ENCODE measurements at places on chromosomes 7 and 10. TPM values are rescaled to one million over a fixed set of nuclear protein-coding genes. Genes with fewer than 3 reads are reported as not detected.

FXYD4 gene
- total RNA-seq = not detected

GRCh38 chr7:127652333-127653248, 597 bp downstream of the SND1 start:
- peak overlapping the region; percentile 99 for H3K27ac ChIP-seq
- peaks cover 45% of the 10 kb centered on the region for H3K36me3 ChIP-seq
- H3K4me1 ChIP-seq = peaks cover 34% of the 10 kb centered on the region

GRCh38 chr10:49058463-49059255, 56.7 kb downstream of the VSTM4 start:
- peaks cover 15% of the 10 kb centered on the region for H3K27me3 ChIP-seq
- no peak for DNase-seq
- H3K27ac ChIP-seq = no peak overlapping the region

GRCh38 chr7:148722340-148723165, 23.9 kb downstream of the CUL1 start:
- peak overlapping the region; percentile 28 for H3K27ac ChIP-seq
- DNase-seq = no peak
- H3K4me1 ChIP-seq = peaks cover 65% of the 10 kb centered on the region
- H3K27me3 ChIP-seq = no peaks in the 10 kb centered on the region
- peaks cover 12% of the 10 kb centered on the region for H3K36me3 ChIP-seq
- H3K4me3 ChIP-seq = no peak overlapping the region

STN1 gene
- 21.7 TPM for total RNA-seq

CALHM3 gene
- total RNA-seq = not detected

- H3K27ac ChIP-seq = no peak overlapping the region
- H3K4me3 ChIP-seq = no peak overlapping the region
- H3K27me3 ChIP-seq = peaks cover 10% of the 10 kb centered on the region
- no peaks in the 10 kb centered on the region for H3K36me3 ChIP-seq
- DNase-seq = no peak
Observed at GRCh38 chr7:107981466-107981865, 21.5 kb downstream of the LAMB1 start.

GRCh38 chr7:110938165-110938564, 152.8 kb upstream of the LRRN3 start:
- DNase-seq = no peak
- H3K36me3 ChIP-seq = peaks cover 5% of the 10 kb centered on the region
- no peaks in the 10 kb centered on the region for H3K27me3 ChIP-seq
- H3K4me3 ChIP-seq = no peak overlapping the region
- H3K4me1 ChIP-seq = peaks cover 4% of the 10 kb centered on the region
- H3K27ac ChIP-seq = no peak overlapping the region

DNA sequence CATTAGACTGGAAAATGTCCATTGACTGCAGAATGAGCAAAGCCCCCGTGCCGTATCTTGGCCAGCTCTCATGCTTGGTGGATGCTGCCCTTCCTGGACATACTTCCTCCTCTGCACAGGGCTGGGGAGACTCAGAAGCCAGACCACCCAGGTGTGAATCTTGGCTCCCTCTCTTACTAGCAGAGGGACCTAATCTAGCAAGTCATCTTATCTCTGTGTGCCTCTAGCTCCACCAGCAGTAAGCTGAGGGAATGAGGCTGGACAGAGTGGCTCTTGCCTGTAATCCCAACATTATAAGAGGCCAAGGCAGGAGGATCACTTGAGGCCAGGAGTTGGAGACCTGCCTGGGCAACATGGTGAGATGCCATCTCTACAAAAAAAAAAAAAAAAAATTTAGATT, 173.8 kb upstream of the GHITM start:
- H3K4me3 ChIP-seq = no peak overlapping the region
- H3K36me3 ChIP-seq = no peaks in the 10 kb centered on the region
- peaks cover 2% of the 10 kb centered on the region for H3K27me3 ChIP-seq

CYP26C1 gene
- not detected for total RNA-seq

WEE2 gene
- total RNA-seq = not detected

DNA sequence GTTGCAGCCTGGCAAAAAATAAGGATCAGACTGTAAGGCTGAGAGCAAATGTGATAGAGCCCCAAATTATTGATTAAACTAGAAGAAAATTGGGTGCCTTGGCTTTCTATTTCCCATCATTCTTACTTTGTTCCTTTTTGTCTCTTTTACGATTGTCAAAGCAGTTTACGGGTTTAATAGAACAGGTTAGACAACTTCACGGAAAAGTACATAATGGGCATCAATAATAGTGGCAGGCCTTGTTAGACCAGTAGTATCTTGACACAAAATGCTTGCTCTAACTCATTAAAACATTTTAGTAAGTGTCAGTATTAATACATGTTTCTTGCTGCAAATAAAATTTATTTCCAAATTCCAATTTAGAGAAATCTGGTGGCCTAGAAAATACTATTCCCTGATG, 14.5 kb upstream of the GGCT start:
- no peaks in the 10 kb centered on the region for H3K36me3 ChIP-seq
- H3K27ac ChIP-seq = no peak overlapping the region
- no peaks in the 10 kb centered on the region for H3K27me3 ChIP-seq
- no peak overlapping the region for H3K4me3 ChIP-seq
- DNase-seq = no peak
- peaks cover 12% of the 10 kb centered on the region for H3K4me1 ChIP-seq

DNA sequence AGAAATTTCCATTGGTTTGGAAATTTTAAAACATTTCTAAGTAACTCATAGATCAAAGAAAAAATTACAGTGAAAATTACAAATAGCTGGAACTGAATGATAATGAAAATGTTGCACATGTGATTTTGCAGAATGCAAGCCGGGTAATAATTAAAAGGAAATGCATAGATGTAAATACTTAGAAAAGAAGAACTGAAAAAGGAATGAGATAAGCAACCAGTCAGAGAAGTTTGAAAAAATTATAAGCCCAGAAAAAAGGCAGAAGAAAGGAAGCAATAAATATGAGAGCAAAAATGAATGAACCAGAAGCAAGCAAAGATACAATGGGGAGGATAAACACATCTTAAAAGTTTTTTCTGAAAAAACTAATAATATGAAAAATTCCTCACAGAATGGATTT, 3.2 kb upstream of the TMEM273 start:
- peaks cover 2% of the 10 kb centered on the region for H3K27me3 ChIP-seq
- H3K36me3 ChIP-seq = peaks cover 18% of the 10 kb centered on the region
- no peak for DNase-seq

- no peak overlapping the region for H3K4me3 ChIP-seq
- H3K27me3 ChIP-seq = no peaks in the 10 kb centered on the region
- H3K4me1 ChIP-seq = peaks cover 30% of the 10 kb centered on the region
- no peak overlapping the region for H3K27ac ChIP-seq
- H3K36me3 ChIP-seq = no peaks in the 10 kb centered on the region
Observed at GRCh38 chr7:44094883-44095592, 9.1 kb upstream of the AEBP1 start.

DNA sequence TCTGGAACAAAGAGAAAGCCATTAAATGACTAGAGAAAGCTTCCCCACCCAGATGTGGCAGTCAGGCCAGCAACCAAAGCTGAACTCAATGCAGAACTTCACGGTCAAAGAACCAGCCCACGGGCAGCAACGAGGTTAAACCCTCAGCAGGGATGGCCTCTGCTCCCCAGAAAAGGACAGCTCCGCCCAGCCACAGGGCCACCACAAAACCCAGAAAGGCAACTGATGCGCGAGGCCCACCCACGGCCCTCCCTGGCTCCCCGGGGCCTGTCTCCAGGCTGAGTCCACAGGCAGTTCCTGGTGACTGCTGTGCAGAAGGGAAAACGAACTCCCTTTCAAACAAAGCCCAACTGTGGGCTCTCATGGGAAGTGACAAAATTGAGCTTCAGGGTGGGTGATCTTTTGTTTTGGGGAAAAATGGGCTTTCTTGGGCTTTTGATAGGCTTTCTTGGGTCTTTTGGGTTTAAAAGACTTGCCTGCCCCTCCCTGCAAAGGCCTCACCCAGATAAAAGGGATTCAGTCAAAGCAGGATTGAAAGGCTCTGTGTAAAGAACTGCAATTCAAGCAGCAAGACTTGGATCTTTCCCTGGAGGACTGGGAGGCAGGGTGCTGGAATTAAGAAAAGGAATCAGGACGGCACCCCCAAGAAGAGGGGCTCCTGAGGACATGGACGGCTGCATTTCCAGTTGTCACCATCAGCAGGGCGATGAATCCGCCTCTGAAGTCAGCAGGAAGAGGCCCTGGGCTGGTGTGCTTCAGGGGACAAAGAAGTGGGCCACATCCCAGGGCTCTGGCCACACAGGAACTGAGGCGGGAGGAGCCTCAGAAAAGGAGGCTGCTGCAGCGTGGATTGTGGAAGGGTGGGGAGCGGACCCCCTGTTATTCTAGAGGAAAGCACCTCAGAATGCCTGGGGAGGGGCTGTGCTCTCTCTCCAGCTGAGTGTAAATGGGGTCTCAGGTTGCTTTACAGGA, 209.9 kb downstream of the USP6NL start:
- peaks cover 8% of the 10 kb centered on the region for H3K36me3 ChIP-seq
- no peak overlapping the region for H3K4me3 ChIP-seq
- peaks cover 3% of the 10 kb centered on the region for H3K27me3 ChIP-seq
- peak overlapping the region; percentile 62 for H3K27ac ChIP-seq
- peaks cover 32% of the 10 kb centered on the region for H3K4me1 ChIP-seq

DNA sequence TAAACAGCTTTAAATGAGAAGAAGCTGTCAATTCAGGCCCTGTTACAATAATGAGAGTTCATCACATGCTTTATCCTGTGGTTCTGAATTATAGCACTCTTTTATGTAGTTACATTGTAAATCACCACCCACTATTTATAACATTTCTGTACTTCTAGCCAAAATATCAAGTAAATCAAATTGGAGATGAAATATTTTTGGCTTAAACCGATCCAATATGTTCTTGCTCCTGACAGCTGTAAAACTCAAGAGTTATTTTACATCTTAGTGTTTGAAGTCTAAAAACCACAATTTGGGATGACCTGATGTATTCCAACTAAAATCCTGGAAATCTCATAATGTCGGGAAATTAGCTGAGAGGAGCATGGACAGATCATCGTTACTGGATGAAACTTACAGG, 371.2 kb upstream of the LRRN3 start:
- H3K4me3 ChIP-seq = no peak overlapping the region
- no peaks in the 10 kb centered on the region for H3K36me3 ChIP-seq
- H3K27ac ChIP-seq = no peak overlapping the region
- H3K4me1 ChIP-seq = peaks cover 2% of the 10 kb centered on the region
- peaks cover 7% of the 10 kb centered on the region for H3K27me3 ChIP-seq

Measured in activated T-helper 2 cell treated with anti-CD3 and anti-CD28 coated beads, Interferon-gamma antibody, Interleukin-2, Interleukin-4, amounts not matched to agents 10 μg/mL and 5 μg/mL and 100 μg/mL, durations not matched to agents 14 hours and 24 hours and 36 hours (primary cell).